ENCODE measurements at places on chromosomes 6 and 20.

GRCh38 chr6:89527634-89528033 lies 94.7 kb downstream of the ANKRD6 start:
- no peak for DNase-seq

DNA sequence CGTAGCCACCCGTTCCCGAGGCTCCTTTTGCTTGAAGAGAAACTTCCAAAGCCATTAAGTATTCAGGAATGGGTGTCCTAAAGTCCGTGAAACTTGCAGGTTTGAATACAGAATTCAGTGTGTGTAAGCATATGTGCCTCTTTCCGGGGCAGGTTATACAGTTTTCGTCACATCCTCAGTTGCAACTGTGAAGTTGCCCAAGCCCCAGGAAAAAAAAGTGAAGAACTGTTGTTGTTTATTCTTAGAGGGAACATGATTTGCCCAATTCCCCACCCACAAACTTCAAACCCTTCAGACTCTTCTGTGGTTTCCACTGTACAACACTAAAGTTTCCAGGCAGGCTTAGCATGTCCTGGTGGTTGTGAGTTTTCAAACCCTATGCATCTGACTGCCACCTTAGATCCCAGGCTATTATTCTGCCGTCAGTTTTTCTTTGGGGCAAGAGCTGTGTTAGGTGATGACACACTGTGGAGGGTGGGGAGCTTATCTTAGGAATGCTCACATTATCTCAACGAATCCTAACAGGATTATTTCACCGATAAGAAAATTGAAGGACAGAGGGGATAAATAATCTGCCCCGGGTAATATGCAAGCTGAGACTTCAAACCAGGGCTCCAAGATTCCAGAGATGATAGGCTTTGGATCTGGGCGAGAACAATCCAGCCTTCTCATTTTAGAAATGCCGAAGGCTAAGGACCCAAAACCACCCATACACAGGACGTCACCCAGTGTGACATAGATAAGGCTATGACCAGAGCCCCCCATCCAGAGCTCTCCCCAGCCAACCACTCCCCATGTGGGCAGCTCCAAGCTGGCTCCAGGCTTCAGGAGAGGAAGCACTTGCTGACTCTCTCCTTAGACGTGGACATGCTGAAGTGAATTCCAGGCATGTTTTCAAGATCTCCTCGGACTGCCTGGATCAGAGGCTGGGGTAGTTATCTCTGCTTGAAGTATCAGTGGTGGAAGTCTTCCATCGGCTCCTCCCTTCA lies 81.7 kb upstream of the AFDN start:
- no peak for DNase-seq

- DNase-seq: no peak
Observed at GRCh38 chr6:81085431-81085790, 667.1 kb downstream of the TENT5A start.

- DNase-seq: no peak
Observed at GRCh38 chr6:144767051-144767450, 481.9 kb downstream of the UTRN start.

DNA sequence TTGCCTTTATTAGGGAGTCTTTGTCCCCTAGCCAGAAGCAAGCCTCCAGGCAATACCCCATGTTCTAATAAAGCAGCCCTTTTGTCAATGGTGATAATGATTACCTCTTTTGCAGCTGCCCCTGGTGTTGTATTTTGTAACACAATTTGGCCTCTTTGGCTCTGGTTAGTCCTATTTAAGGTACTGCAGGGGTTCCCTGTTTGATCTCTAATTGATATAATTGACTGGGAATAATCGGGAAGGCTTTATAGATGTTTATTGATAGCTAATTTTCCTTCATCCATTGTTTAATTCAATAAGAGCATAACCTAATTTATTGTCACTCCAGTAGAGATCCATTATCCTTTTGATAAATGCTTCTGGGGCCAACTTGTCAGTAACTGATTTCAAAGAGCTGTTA lies 537.2 kb downstream of the PKHD1 start:
- no peak for DNase-seq

DNA sequence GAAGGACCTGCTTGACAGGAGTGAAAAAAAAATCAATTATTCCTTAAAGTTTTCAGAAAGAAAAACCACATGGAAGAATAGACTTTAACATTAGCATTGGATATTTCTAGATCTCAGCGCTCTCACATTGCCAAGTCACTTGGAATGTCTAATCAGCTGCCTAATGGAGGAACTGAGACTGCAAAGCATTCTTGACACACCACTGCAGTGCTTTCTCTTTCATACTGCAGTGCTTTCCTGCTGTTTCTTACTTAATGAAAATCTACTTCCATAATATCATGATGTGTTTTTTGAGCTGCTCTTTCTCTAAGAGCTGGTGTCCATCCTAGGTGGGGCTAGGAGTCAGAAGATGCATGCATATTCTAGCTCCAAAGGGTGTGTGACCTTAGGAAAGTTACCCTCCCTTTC lies 20.4 kb upstream of the MCM3 start:
- DNase-seq: no peak

- DNase-seq: no peak
Observed at GRCh38 chr6:41519305-41519744, 26.9 kb upstream of the FOXP4 start.

GRCh38 chr6:42404484-42404883 lies 47.2 kb downstream of the TRERF1 start:
- no peak for DNase-seq

DNA sequence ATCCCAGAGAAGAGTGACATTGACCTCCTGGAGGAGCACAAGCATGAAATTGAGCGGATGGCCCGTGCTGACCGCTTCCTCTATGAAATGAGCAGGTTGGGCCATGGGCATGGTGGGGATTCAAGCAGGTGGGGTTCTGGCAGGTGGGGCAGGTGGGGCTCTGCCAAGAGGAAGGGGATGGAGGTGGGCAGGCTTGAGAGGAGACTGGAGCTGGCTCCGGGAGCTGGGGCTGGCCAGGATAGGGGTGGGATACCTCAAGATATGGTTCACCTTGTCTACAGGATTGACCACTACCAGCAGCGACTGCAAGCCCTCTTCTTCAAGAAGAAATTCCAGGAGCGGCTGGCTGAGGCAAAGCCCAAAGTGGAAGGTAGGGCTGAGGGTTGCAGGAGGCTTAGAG lies 42.9 kb downstream of the MOCS1 start:
- no peak for DNase-seq

DNA sequence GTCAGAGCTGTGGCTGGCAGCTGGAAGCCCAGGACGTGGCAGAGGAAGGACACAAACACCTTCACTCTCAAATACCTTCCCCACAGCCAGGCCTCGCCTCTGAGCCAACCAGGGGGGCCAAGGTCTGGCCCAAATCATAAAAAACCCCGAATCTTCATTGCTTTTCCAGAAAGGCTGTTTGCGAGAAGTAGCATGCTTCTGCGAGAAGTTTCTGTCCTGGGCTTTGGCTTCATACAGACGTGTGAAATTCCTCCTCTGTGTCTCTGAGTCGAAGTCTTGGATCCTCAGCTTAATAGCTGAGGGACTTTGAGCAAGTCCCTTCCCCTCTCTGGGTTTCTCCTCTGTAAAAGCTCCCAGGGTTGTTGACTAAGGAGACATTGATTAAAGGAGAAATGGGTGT lies 63.0 kb downstream of the CHMP4B start:
- no peak for DNase-seq

DNA sequence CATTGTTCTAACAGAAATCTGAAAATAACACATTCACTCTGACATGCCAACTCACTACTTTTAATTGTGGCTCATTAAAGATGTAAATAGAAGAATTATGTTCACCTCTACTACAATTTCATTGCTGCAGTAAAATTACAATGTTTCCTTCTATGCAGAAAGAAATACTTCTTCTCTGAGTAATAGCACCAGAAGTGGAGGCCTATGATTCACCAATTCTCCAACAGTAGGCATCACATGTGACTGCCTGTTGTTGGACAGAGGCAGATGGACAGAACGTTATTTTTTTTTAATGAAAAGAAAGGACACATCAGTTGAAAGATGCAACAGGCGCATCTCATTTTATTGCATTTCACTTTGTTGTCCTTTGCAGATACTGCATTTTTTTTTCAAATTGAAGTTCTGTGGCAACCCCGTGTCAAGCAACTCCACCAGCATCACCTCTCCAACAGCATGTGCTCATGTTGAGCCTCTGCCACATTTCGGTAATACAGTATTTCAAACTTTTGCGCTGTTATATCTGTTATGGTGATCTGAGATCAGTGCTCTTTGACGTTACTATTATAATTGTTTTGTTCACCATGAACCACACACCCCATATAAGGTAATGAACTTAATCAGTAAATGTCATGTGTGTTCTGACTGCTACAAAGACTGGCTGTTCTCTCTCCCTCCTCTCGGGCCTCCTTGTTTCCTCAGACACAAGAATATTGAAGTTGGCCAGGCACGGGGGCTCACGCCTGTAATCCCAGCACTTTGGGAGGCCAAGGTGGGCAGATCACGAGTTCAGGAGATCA lies 121.4 kb downstream of the ATXN1 start:
- no peak for DNase-seq

DNA sequence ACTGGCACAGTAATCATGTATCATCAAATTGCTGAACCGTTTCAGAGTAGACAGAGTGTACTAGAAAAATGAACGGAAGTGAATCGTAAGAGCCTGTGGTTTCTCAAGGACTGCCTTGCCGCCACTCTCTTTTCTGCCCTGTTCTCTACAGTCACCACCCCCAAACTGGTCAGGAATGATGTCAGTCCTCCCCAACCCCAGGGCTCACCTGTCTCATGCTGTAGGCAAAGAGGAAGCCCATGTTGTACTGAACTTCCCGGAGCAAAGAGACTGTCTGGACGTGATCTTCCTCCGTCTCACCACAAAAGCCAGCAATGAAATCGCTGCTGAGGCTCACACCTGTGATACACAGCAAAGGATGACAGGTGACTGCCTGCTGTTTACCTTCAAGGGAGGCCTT lies 31.0 kb downstream of the CDK5RAP1 start:
- DNase-seq: peak; percentile 34

- DNase-seq: no peak
Observed at GRCh38 chr20:7770046-7770445, 170.2 kb downstream of the HAO1 start.

- no peak for DNase-seq
Observed at GRCh38 chr20:31604567-31605030, 490 bp upstream of the ID1 start.

- DNase-seq: no peak
Observed at GRCh38 chr20:11234608-11235007, 560.8 kb upstream of the JAG1 start.

- DNase-seq: no peak
Observed at GRCh38 chr6:167734662-167735083, 92.0 kb upstream of the AFDN start.

DNA sequence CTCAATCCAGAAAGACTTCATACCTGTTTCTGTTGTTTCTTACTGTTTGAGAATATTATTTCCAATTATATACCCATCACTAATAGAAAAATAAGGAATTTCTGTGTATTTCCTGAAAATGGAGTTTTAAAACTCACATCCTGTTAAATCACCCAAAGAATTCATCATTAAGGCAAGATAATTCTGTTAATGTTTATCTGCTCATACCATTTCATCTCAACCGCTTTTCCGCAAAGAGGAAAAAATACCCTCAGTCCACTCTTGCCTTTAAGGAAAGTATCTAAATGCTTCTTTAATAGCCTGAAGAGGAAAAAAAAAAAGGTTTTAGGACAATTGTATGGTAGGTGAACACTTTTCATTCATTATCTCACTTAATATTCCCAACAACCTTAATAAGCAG lies 7.3 kb downstream of the TPMT start:
- no peak for DNase-seq

- DNase-seq: no peak
Observed at GRCh38 chr20:32281711-32282110, 4.3 kb downstream of the KIF3B start.

DNA sequence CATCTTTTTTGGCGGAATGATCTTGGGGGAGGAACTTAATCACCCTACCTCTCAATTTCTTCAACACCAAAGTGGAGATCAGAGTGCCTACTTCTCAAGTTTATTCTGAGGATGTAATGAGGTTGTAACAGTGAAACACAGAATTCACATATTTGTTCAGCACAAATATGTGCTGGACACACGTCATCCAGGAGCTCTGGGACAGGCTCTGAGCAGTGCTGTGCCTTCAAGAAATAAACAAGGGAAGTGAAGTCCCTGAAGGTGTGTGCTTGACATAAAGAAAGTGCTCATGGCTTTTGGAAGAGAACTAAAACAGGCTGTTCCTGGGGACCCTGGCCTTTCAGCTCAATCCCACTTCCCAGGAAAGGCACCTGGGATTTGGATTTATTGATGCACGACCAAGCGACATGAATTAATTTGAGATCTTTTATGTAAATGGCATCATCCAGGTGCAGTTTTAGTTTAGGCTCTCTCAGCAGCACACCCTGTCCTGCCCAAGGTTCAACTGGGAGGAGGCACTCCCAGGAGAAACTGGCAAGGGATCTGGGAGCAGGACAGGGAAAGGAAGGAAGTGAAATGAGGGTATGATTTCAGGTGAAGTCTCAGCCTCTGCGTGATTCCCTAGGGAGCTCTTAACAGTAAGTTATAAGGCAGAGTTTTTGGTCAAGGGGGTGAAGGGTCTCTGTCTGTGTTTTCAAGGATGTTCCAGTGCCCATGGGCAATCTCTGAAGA lies 211.0 kb downstream of the FOXA2 start:
- no peak for DNase-seq

DNA sequence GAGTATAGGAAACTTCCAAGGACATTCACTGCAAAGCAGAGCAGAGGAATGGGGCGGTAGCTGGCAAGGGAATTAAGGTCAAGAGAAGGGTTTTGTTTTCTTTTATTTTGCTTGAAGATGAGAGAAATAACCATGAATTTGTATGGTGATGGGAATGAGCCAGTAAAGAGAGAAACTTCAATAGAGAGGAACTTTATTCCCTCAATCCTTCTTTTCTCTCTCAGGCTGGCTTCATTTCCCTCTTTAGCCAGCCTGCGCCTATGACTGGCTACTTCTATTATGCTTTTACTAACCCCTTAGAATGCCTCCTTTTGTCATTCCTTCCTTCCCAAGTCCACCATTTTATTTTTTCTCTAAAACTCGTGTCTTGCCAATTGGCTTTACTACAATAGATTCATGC lies 101.4 kb upstream of the CEP85L start:
- no peak for DNase-seq

- no peak for DNase-seq
Observed at GRCh38 chr20:61728326-61728725, 337.4 kb downstream of the TAF4 start.

GRCh38 chr6:150175586-150176151 lies 32.8 kb downstream of the PPP1R14C start:
- no peak for DNase-seq

DNA sequence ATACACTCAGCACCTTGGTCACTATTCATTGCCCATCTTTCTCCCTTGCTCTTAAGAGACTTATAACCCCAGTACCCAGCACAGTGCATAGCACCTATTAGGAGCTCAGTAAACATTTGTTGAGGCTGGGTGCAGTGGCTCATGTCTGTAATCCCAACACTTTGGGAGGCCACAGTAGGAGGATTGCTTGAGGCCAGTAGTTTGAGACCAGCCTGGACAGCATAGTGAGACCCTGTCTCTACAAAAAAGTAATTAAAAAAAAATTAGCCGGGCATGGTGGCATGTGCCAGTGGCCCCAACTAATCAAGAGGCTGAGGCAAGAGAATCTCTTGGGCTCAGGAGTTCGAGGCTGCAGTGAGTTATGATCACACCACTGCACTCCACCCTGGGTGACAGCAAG lies 8.2 kb upstream of the EIF2S2 start:
- DNase-seq: no peak

DNA sequence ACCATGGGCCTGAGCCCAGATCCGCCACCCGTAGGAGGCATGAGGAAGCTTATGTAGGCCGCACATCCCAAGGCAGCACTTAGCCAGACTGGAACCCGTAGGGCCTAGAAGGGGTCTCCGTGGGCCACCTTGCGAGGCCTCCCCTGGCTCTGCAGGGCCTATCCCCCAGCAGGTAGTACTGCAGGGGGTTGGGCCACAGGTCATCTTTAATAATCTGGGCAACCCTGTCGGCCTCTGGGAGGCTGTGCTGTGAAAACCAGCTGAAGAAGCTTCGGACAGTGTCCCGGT lies 18.5 kb downstream of the PLAGL2 start:
- no peak for DNase-seq
